ENCODE measurements at places on chromosomes 11 and 22.

- no peak for DNase-seq
Observed at GRCh38 chr11:95455228-95455970, 224.4 kb upstream of the SESN3 start.

GRCh38 chr11:127651888-127652221 lies 651.3 kb upstream of the KIRREL3 start:
- no peak for DNase-seq

- no peak for DNase-seq
Observed at GRCh38 chr11:19594326-19594725, 118.3 kb upstream of the NAV2 start.

- no peak for DNase-seq
Observed at GRCh38 chr22:20131597-20131858, at the start of gene ZDHHC8. ZDHHC8 (plus strand) TSS chr22:20131804; CDS start chr22:20131948, 144 bp downstream.

- DNase-seq = no peak
Observed at GRCh38 chr22:46931881-46932280, 169.4 kb downstream of the TBC1D22A start.
